ENCODE measurements at places on chromosomes 7 and 10.

DNA sequence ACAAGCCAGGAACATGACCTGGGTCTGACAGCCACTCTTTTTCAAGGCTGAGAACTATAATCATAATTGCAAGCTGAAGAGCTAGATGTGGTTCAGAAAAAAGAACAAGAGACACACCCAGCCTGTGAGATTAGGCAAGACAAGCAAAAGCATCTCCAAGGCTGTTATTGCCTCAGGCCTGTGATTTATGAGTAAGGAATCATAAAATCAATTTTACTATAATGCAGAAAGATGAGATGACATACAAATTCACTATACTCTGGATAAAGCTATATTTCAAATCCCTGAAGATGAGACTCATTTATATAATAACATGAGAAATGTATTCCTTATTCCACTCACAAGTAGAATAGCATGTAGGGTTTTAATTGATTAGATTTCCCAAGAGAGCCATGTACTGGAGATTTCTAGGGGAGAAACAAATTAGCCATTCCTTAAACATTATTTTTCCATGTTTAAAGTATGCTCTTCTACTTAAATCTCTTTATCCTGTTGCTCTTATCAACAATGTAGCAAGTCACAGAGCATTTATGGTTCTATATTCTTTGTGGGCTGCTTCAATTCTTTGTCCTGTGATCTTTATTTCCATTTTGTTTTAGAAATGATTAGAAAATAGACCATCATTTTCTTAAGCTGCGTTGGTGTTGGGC, 47.4 kb downstream of the FHIP2A start:
- no peak for DNase-seq

DNA sequence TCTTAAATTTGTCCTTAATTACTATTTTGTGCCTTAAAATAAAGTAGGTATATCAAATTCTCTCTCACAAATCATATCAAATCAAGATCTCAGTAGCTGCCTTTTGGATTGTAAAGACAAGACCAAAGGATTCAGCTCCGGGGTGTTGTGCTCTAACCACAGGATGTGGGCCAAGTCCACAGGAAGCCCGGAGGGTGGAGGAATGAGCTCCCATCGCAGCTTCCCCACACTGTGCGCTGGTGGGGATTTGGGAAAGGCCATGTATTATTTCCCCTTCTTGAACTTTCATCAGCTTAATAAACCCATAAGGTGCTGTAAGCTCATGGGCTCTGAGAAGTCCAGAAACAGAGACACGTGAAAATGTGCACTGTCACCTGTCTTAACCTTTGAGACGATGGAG, 241.6 kb upstream of the TCERG1L start:
- DNase-seq: no peak

DNA sequence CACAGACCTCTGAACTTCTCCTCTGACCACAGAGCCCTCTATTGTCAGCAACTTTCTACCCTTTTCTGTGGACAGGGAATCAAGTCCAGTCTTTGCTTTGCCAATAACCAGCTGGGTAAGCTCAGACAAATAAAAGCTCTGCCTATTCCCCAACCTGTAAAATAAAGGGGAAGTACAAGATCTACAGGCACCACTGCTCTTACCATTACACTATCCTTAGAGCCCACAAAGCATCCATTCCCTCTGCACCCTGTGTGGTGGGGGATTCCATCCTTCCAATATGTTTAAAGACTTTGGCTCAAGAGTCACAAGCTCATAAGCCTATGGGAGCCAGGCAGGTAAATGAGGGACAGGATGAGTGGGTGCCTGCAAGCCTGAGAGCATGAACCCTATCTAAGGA, 88.2 kb downstream of the PARD3 start:
- no peak for DNase-seq

- DNase-seq: no peak
These were observed 21.6 kb downstream of the TES start for GRCh38 chr7:116231949-116232348.

- DNase-seq: no peak
These were observed 21.3 kb downstream of the SLC25A28 start for GRCh38 chr10:99598781-99599509.

DNA sequence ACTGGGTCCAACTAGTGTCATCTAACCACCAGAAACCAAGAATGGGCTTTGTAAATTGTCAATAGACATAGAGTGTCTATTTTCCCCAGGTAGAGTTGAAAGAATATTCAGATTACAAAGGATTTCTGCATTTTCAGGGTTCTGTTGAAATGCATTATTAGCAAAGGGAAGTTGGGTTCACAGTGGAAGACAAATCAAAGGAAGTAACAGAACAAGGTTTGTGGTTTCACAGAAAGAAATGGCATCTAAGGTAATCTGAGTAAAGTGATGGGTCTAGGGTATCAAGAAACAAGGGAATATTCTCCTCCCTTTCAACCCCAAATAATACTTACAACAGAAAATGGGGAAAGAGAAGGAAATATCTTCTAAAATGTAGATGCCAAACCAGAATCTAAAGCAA, 25.8 kb downstream of the CEP41 start:
- DNase-seq: no peak

DNA sequence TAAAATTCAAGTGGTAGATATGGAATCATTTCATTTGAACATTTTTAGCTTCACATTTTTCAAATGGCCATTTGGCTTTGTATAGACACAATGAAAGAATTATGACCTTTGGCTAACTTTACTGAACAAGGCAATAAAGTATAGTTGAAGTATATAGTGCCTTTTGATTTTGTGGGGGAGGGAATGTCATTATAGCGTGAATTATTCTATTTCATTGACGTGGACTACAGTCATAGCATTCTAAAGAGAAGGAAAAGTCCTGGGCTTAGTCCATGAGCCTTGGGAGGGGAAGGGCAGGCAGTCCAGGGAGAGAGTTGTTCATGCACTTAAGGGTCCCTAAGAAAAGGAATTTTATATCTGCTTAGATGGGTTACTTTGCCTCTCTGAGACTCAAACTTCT, 181.4 kb upstream of the GPR26 start:
- DNase-seq: no peak

GRCh38 chr10:3467052-3467951, 294.7 kb upstream of the PITRM1 start:
- DNase-seq: peak; percentile 98

GRCh38 chr7:157566631-157567006, 229.8 kb downstream of the DNAJB6 start:
- no peak for DNase-seq

DNA sequence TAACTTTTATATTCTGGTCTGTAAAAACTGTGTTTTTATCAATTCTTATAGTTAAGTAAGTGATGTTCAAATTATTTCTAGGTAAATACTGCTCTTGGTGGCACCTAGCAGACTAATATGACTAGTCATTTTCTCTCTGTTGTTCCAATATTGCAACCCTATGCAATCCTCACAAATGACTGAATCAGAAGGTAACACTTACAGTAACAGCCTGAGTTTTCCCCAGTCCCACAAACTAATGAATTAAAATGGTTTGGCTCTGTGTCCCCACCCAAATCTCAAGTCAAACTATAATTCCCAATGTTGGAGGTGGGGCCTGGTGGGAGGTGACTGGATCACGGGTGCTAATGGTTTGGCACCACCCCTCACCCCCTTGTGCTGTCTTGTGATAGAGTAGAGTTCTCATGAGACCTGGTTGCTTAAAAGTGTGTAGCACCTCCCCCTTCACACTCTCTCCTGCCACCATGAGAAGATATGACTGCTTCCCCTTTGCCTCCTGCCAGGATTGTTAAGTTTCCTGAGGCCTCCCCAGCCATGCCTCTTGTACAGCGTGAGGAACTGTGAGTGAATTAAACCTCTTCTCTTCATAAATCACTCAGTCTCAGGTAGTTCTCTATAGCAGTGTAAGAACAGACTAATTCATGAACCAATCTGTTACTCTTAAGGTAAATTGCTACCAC, 43.5 kb downstream of the MTPN start:
- DNase-seq: no peak

GRCh38 chr7:18520450-18521235, 25.1 kb downstream of the HDAC9 start:
- DNase-seq: no peak

DNA sequence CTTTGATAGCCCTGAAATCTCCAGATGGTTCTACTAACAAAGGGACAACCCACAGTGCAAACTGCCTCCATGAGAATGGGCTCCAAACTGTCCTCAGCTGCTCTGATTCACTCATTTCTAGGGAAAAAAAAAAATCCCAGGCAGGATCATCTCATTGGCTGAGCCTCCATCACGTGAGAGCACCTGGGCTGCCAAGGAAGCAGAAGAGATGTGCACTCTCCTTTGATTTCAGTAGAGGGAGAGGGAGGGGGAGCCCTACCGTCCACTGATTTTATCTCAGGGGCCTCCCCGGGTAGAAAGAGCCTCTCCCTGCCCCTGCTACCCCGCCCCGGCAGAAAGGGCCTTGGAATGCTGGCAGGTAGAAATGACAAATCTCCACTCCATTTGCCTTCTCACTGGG, 725.4 kb downstream of the PHTF2 start:
- DNase-seq: no peak

GRCh38 chr10:43960981-43961380, 312.3 kb upstream of the ZNF32 start:
- no peak for DNase-seq

DNA sequence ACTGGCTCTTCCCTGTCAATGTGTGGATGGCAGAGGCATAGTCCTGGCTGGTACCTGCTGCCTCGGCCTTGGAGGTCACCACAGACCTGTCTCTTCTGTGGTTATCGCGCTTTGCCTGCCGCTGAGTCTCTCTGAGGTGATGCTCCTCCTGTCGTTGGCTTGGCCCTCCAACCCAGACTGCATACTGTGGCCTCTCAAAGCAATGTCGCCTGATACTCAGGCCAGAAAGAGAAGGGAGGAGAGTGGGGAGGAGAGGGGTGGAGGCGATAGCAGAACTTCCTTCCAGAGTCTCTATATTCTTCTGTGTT, 133.2 kb upstream of the KCNMA1 start:
- DNase-seq: no peak

- no peak for DNase-seq
These were observed 81.3 kb downstream of the C10orf105 start for GRCh38 chr10:71638064-71638821.

DNA sequence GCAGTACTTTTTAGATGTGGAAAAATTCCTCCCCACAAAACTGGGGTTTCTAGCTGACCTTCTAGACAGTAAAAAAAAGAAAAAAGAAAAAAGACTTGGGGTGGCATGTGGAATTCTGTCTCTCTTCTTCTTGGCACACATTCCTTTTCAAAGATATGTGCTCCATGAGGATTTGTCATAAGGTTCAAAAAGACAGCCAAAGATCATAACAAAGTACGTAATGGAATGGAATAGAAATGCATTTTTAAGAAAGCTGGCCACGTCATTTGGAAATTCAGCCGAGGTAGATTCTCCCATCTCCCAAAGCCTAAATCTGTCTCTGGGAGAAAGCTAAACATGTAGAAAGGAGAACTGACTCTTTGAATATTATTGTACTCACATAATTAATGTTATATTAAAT, 381.3 kb upstream of the NFE2L3 start:
- no peak for DNase-seq

- DNase-seq: no peak
These were observed 31.2 kb downstream of the JAKMIP3 start for GRCh38 chr10:132096863-132097478.

DNA sequence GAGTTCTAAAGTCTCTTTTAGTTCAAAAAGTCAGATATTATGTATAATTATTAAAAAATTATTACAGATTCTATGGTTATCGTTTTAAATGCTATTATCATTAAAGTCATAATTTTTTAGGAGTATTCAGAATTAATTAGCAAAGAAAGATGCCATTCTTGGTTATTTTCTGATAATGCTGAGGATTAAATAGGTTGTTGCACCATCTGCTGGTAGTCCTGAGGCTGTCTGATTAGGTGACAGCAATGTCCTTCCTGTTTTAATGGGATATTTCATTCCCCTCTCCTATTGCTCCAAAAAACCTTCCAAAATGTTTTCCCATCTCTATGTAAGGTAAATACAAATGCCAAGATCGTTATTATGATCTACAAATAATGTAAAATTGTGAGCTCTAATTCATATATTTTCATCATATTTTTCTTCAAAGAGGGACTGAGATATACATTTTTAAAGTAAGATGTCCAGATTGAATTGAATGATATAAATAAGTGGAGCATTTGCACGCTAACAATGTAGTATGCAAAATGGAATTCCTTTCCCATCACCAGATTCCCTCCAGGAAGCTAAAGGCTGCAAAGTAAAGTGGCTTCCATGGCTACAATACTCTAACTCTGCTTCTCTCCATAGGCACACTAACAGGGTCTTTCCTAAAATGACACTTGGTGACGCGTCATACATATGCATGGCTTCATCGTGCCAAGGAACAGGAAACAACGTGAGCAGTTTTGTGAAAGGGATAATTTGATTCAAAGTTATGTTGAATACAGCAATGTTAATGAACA, 58.8 kb upstream of the AKR1E2 start:
- DNase-seq: no peak

DNA sequence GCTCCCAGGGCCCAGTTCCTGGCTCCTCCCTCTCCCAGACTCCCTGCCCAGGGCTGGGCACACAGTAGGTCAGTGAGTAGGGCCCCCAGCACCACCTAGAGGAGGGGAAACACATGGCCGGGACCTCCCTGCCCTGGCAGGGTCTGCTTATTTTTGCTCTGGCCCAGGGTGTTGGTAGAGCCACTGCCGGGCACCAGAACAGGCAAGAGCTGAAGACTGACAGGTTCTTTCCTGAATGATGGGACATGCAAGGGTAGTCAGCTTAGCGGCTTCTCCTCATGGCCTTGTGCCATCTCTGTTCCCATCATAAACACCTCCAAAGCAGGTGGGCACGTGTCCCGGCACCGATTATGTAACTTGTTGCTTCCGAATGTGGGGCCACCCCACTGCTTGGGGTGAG, 86.5 kb downstream of the NEURL1 start:
- DNase-seq: no peak
